ENCODE measurements at places on chromosomes 1 and 21. TPM values are rescaled to one million over a fixed set of nuclear protein-coding genes. Genes with fewer than 3 reads are reported as not detected.

Gene ARHGAP30
- 2.7 TPM for total RNA-seq

Gene BCL2L15
- not detected for total RNA-seq

Gene ARTN
- 0.48 TPM for total RNA-seq

Gene NHLH1
- not detected for total RNA-seq

Gene SLC45A1
- 0.51 TPM for total RNA-seq

Gene BLZF1
- 26.1 TPM for total RNA-seq

Gene SPRR3
- total RNA-seq: not detected

Gene TCHH
- not detected for total RNA-seq

Gene ARHGAP29
- total RNA-seq: 20.0 TPM

Gene DMAP1
- total RNA-seq: 25.6 TPM

Gene SFN
- total RNA-seq: 0.83 TPM

Gene CD1E
- total RNA-seq: 0.21 TPM

Gene AIM2
- not detected for total RNA-seq

Gene HES4
- 41.0 TPM for total RNA-seq

Gene FNDC5
- total RNA-seq: not detected

Gene FMO2
- total RNA-seq: 74.4 TPM

Gene LRRC71
- not detected for total RNA-seq

Gene CLCA4
- total RNA-seq: 0.07 TPM

Gene PPIH
- 48.4 TPM for total RNA-seq

- no peak for DNase-seq
These were observed 68.1 kb downstream of the VWA5B1 start for GRCh38 chr1:20358761-20359263.

DNA sequence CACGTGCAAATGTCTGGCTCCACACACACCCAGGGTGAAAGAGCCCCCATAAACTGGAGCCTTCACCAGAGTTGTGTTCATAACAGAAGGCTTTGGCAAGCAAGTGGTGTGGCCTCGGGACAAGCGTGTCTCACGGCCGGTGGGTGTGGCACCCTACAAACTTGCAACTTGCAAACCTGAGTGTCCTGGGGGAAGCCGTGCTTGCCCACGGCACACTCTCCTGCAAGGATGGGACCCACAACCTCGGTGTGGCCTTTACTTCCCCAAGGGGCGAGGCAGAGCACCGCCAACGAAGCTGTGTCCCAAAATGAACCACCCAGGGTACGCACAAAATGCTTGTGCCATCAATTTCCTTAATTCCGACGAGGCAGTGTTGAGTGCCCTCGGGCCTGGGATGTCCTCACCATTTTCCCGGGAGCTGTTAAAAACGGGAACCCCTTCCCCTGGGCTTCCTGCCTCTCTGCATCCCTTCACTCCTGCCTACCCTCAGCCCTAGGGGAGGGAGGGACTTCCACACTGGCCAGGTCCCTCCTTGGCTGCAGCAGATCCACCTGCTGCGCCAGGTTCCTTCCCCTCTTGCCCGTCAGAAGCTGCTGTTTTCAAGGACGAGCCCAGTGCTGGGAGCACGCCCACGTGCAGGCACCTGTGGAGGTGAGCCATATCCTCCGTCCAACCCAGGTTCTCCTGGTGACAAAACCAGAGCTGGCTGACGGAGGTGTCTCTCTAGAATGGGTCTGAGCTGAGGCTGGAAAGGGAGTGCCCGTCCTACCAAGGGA lies 111.4 kb downstream of the NPHP4 start:
- no peak for DNase-seq

DNA sequence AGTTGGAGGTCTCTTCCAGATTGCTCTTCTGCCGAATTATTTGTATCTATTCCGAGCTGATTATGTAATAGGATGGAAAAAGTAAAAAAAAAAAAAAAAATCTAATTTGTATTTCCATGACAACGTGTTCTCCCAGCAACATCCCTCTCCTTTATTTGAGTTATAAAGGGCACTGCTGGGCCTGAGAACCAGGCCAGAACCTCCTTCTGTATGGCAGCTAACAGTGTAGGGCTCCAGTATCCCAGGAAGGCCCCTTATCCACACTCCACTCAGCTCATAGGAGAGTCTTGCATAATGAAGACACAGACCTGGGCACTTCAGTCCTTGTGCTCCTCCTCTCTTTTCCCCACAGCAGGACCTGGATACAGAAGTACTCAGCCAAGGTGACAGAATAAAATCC lies 3.7 kb upstream of the IPO9 start:
- no peak for DNase-seq

DNA sequence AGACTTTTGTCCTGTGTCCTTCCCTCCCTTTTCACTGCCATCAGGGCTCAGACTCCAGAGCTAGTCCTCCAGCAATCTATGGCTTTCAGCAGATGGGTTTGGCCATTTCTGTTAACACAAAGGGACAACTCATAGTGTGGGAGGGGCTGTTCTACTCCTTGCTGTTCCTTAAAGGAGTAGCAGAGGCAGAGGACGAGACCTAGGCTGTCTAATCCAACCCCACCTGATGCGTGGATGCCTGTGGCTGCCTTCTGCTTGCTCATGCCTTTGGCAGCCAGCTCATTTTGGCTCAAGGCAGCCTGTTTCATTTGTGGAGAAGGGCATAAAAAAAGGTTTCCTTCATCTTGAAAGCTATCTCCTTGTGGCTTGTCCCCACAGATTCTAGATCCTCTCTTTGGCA lies 27.0 kb downstream of the MFSD2A start:
- no peak for DNase-seq

- no peak for DNase-seq
These were observed 66.3 kb upstream of the FGGY start for GRCh38 chr1:59230622-59231021.

DNA sequence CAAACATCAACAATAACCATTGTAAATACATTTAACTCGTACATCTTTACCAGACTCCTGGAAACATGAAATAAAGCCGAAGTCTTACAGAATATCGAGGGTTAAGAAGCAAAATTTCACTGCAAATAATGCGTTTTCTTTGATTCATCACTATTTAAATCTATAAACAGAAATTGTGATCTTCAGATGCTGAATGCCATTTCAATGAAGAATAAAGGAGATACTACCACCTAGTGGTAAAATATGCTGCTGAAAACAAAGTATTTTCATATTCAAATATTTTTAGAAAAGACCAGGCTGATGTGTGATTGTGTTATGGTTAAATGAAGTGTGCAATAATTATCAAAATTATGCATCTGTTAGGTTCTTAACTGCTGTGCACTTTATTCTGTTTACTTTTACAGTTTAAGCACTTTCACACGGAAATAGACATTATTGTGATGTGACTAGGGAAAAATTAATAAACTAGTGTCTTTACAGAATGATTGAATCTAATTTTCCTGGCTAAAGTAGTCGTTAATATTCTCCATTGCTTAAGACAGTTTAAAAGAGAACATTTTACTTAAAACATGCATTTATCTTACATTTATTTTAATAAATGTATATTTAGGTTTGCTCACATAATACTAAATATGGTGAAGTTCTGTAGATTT lies 1093.1 kb downstream of the MRPL39 start:
- DNase-seq: no peak

GRCh38 chr1:44057293-44057692 lies 26.0 kb upstream of the SLC6A9 start:
- DNase-seq: no peak

DNA sequence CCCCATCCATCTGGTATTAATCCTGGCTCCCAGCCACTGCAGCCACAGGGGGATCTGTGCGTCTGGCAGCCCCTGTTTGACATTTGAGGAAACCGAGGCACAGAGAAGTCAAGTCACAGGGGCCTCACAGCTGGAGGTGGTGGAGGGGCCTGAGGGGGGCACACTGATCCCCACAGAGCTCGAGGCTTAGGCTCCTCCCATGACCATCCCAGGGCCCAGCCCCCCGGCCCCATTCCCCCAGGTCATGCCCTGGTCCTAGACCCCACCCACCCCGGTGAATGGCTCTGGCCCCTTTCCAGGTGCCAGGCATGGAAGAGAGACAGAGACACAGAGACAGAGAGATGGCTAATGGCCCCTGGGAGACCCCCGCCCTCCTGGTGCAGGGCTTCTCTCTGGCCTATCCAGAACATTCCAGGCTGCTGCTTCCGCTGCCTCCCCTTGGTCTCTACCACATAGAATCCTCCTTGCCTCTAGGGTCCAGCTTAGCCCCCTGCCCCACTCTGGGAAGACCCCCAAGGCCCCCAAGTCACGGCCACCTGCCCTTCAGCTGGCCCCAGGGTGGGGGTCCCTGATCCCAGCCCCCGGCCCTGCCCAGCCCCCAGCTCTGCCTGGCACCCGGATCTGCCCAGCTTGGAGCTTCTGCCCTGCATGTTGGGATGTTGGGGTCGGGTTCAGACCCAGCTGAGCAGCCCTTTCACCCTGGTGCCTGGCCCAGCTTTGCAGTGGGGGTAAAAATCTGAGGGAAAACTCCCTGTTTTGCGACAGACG lies 29.2 kb upstream of the LRRC3 start:
- no peak for DNase-seq

- DNase-seq: no peak
These were observed 65.5 kb downstream of the SCCPDH start for GRCh38 chr1:246789454-246790339.

- no peak for DNase-seq
These were observed 370.4 kb downstream of the VAV3 start for GRCh38 chr1:107594536-107594935.

DNA sequence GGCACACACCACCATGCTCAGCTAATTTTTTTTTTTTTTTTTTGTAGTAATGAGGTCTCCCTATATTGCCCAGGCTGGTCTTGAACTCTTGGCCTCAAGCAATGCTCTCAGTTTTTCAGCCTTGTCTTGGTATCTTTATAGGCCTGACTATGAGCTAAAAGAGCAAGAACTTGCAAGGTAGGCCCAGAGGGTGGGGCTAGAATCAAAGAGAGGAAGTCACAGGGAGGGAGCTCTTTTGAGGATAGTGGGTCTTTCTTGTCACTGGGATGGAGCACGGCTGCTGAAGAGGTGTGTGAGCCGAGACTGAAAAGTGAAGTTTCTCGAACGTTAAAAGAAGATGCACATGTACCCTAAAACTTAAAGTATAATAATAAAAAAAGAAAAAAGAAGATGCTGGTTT lies 260.0 kb upstream of the BEND5 start:
- no peak for DNase-seq

DNA sequence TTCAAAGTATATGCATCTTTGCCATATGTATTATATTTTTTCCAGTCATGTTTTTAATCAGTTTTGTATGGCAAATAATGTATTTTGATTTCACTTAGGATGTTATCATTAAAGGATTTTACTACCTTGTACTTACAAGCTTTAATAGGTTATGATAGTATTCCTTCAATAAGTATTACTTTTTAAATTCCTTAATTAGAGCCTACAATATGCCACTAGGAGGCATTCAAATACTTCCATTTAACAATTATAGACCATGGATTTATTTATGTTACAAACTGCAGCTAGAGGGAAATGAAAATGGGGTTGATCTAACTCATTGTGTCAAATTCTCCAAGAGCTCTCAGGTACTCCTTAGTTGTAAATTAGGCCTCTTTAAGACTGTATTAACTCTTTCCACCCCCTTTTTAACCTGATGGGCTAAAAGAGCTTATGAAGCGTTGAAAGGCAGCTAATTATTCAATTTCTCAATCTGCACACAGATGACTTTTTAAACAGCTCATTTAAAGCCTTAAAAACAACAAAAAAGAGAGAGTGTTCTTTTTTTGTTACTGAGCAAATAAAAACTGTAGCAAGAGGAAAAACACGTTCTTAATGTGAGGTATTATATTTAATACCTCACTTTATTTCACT lies 156.2 kb downstream of the DENND1B start:
- no peak for DNase-seq

GRCh38 chr21:25664491-25664931 lies 25.5 kb downstream of the JAM2 start:
- DNase-seq: no peak

- no peak for DNase-seq
These were observed 87.8 kb downstream of the GLUL start for GRCh38 chr1:182303778-182304177.

DNA sequence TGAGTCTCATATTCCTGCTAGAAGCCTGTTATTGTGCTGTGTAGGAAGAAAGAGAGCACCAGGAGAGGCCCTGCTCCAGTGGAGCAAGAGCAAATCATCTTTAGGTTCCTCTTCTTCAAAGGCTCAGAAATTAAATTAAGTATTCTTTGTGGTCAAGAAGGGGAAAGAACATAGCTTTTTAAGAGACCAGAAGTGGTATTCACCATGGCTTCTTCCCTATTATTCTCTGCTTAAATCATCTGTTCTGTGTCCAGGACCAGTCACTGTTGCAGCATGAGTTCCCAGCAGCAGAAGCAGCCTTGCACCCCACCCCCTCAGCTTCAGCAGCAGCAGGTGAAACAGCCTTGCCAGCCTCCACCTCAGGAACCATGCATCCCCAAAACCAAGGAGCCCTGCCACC lies 1.1 kb downstream of the SPRR1B start:
- DNase-seq: no peak

DNA sequence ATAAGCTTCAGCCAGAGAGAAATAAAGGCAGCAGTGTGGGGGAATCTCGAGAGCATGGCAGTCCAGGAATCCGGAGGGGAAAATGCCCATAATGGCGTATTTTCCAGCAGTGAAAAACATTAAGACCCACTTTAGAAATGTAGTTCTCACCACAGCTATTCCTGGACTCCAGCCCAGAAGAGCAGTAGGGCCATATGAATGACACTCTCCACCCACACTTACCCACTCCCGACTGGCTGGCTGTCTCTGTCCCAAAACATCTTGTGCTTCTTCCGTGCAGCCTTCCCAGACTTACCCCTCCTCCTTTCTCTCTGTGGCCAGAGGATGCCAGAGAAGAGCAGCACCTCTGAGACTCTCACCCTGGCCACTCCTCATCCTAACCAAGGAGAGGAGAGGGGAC lies 56.4 kb downstream of the TRABD2B start:
- no peak for DNase-seq

- DNase-seq: no peak
These were observed 51.3 kb downstream of the PTGS2 start for GRCh38 chr1:186628910-186629309.

- no peak for DNase-seq
These were observed 90.6 kb downstream of the SDCCAG8 start for GRCh38 chr1:243346468-243346867.

- no peak for DNase-seq
These were observed 14.1 kb downstream of the KRTCAP2 start for GRCh38 chr1:155158991-155159390.

DNA sequence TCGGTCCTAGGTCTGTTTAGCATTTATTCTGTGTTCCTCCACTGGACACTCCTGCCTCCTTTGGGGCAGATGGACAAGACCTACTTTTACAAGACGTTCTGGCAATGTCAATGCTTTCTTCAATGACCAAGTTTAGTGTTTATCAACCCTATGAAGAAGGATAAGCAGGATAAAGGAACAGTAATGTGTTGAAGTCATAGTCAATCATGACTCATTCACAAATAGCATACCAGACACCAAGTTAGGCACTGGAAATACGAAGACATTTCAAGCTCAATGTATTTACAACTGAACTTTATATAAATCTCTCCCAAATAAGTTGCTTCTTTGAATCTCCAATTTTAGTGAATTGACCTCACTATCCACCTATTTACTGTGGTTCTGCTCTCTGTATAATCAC lies 4.8 kb upstream of the SLC35D1 start:
- no peak for DNase-seq

DNA sequence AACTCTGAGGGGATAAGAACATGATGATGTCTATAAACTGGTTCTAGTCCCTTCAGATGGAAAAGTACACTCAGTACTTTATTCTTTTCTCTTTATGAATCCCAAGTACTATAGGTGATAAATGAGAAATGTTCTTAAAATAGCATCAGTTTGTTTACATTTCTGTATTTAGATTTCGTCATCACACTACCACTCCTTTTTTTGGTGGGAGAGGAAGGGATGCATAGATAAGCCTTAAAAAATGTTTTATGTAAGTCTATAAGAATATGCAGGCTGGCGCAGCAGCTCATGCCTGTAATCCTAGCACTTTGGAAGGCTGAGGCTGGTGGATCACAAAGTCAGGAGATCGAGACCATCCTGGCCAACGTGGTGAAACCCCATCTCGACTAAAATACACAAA lies 144.8 kb downstream of the USP25 start:
- no peak for DNase-seq

All from uterus (tissue), 4 donors.